ENCODE measurements at places on chromosomes 16 and 17. TPM values are rescaled to one million over a fixed set of nuclear protein-coding genes. Genes with fewer than 3 reads are reported as not detected.

GRCh38 chr16:81881228-81881627 lies 102.1 kb downstream of the PLCG2 start:
- H3K4me3 ChIP-seq, result no peak overlapping the region
- DNase-seq, result no peak
- H3K27ac ChIP-seq, result no peak overlapping the region

- H3K4me1 ChIP-seq, result no peaks in the 10 kb centered on the region
- DNase-seq, result peak; percentile 47
- no peak overlapping the region for H3K4me3 ChIP-seq
- no peaks in the 10 kb centered on the region for H3K27me3 ChIP-seq
These were observed 292.0 kb downstream of the CPPED1 start for GRCh38 chr16:12511708-12512107.

MLLT6 gene
- total RNA-seq, result 195 TPM

- no peak for DNase-seq
- H3K27ac ChIP-seq, result no peak overlapping the region
- H3K4me1 ChIP-seq, result no peaks in the 10 kb centered on the region
- H3K36me3 ChIP-seq, result no peaks in the 10 kb centered on the region
- H3K27me3 ChIP-seq, result no peaks in the 10 kb centered on the region
These were observed 178.4 kb upstream of the C17orf78 start for GRCh38 chr17:37197336-37197735.

HOXB8 gene
- total RNA-seq, result 1.9 TPM

DNA sequence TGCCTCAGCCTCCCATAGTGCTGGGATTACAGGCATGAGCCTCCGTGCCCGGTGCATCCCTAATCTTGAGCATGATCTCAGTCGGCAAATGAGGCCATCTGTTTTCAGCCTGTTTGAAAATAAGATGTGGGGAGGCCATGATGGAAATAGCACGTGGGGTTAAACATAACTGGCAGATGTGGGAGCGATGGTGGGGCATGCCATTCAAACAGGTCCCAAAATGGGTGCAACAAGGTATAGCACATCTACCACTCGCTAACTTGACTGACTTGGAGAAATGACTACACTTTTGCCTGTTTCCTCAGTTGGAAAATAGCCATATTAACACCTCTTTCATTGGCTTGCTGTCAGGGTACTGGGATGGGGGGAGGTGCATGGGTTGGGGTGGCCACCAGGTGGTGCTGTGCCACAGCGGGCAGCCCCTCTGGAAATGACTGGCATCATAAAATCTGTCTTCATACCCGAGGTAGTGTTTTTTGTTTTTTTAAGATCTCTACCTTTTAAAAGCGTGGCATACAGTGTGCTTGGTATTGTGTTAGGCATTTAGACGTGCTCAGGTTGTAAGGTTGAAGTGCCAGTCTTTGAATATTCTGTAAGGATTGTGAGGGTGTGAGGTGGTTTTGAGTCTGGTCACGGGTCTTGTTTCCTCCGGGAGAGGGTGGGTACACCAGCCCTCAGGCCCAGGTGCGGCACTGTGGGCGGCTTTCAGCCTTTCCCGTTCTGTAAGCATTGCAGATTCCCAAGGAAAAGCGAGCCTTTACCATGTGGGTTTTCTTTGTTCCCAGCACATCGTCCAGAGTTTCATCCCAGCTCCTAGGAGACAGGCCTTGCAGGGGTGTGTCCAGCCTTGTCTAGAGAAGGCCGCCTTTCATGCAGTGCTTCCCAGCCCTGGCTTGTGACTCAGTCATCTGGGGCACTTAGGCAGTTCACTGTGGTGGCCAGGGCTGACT lies 2.9 kb upstream of the TTYH2 start:
- peaks cover 2% of the 10 kb centered on the region for H3K36me3 ChIP-seq
- no peak overlapping the region for H3K27ac ChIP-seq
- H3K27me3 ChIP-seq, result no peaks in the 10 kb centered on the region

- H3K27me3 ChIP-seq, result no peaks in the 10 kb centered on the region
- DNase-seq, result no peak
- no peak overlapping the region for H3K27ac ChIP-seq
- no peaks in the 10 kb centered on the region for H3K36me3 ChIP-seq
- no peaks in the 10 kb centered on the region for H3K4me1 ChIP-seq
These were observed 90.8 kb upstream of the COX10 start for GRCh38 chr17:13978478-13978877.

Data from aorta (tissue), 5 donors.